ENCODE measurements at places on chromosomes 11 and 22.

- no peak for DNase-seq
Measured at GRCh38 chr11:11464555-11464954, 111.5 kb upstream of the CSNK2A3 start.

- DNase-seq, result no peak
Measured at GRCh38 chr22:46806794-46807193, 44.3 kb downstream of the TBC1D22A start.

- DNase-seq, result no peak
Measured at GRCh38 chr22:46749682-46750529, 11.9 kb upstream of the CERK start.

DNA sequence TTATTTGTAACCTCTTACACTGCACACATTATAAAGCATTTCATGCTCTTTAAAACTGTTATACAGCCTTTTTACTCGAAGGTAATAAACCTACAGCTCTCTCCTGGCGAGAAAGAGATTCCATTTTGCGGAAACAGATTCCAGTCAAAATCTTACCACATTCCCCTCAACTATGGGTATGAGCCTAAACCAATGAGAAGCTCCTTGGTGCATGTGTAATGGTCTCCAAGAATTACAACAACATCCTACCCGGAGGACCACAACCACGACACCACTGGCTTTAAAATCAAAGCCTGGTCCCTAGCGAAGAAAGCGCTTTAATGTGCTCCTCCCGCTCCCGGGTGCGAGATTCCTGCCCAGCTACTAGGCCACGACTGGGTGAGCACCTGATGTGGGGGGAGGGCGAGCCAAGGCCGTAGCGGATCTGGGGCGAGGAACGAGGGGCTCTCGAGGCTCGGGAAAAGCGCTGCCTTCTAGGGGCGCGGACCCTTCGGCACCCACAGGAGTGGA is 821 bp downstream of the CELF1 start:
- no peak for DNase-seq

DNA sequence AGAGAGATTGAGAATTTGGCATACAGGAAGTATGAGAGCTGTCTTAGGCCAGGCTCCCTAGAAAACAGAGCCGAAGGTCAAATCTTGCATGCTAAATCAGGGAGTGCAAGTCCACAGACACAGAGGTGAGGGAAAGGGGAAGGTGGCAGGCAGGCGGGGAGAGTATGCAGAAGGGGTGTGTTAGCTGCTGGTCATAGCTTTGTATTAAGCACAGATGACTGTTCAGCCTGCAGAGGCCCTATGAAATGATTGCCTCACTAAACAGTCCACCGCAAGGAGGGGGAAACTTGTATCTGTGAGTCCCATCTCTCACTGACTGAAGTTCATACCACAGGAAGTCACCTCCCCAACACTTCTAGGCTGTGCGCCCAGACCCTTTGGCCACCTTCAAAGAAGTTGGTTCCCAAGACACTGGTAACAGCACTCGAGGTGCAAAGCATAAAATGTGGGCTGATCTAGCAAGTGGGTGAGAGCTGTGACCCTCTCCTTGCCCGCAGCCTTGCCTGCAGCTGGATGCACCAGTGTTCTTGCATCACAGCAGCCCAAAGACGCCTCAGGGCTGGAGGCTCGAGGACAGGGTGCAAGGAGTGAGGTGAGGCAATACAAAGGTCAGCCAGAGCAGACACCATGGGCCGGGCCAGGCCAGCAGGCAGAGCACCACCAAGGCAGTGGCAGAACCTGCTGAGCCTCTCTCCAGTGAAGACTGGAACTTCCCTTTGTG is 115.3 kb upstream of the TBCEL start:
- no peak for DNase-seq

GRCh38 chr11:57071829-57072228 is 83.1 kb downstream of the OR5AK2 start:
- no peak for DNase-seq

GRCh38 chr11:123168241-123168640 is 26.8 kb downstream of the CLMP start:
- no peak for DNase-seq

- no peak for DNase-seq
Measured at GRCh38 chr11:8342821-8343681, 79.4 kb upstream of the LMO1 start.

DNA sequence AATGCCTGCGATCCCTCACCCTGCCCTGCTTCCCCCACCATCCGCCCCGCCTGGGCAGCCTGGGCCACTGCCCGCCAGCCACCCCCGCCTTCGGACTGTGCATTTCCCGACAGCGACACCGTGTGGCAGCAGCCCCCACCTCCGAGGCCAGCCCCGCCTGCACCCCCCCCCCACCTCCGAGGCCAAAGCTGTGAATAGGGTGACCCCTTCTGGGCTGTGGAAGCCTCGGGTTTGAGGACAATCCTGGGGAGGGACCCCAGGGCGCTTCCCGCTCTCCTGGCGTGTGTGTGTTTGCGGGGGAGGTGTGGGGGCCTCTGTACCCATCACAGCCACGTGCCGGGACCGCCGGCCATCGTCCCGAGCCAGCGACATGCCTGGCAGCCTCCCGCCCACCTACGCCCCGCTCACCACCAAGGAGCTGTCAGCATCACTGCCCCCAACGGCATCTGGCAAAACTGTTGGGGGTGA is 33.8 kb upstream of the PPARA start:
- DNase-seq, result peak; percentile 89

- no peak for DNase-seq
Measured at GRCh38 chr11:5345831-5346230, 2.5 kb upstream of the OR51B5 start.

DNA sequence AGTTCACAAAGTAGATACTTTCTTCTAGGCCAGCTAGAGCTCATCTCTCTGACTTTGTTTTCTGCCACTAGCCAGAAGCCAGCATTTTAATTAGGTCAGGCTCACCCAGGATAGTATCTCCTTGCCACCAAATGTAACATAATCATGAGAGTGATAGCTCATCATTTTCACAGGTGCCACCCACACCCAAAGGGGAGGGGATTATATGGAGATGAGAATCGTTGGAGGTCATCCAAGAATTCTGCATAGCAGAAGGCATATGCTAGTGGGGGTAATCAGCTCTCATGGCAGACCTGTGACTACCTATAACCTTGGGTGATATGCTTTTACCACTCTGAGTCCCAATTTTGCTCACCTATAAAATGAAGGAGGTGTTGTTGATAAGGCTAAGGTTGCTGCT is 523.0 kb downstream of the METTL15 start:
- no peak for DNase-seq

GRCh38 chr11:1891831-1892115 is at the start of gene PRR33:
Gene PRR33 (minus strand): TSS chr11:1891895. CDS start chr11:1890584, 1,311 bp downstream.
- DNase-seq, result no peak

DNA sequence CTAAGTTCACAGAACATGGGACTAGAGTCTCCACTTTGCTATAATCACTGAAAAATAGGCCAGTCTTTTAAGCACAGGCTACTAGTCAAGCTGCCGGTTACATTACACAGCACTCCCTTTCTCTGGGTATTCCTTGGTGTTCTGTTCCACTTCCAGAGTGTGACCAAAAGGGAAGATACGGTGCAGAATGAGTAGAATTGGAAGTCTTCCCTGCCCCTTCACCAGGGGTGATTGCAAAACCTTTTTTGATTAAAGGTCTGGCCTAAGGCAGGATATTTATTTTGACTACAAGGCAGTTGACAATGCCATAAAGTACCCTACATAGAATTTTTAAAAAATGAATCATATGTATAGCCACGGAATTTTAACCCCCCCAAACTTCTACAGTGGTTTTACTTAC is 59.6 kb upstream of the ADORA2A start:
- no peak for DNase-seq

GRCh38 chr22:40116496-40117200 is 61.1 kb upstream of the TNRC6B start:
- no peak for DNase-seq

GRCh38 chr11:30406978-30407762 is 84.3 kb downstream of the ARL14EP start:
- DNase-seq, result no peak

DNA sequence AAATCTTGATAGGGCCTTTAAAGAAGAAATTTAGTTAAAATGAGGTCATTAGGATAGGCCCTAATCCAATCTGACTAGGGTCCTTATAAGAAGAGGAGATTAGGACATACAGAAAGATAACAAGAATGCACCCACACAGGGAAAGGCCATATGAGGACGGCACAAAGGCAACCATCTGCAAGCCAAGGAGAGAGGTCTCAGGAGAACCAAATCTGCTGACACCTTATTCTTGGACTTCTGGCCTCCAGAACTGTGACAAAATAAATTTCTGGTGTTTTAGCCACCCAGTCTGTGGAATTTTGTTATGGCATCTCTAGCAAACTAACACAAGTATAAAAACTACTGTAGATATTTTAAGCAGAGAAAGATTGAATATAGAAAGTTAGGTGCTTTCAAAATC is 28.6 kb downstream of the ADM start:
- DNase-seq, result no peak

DNA sequence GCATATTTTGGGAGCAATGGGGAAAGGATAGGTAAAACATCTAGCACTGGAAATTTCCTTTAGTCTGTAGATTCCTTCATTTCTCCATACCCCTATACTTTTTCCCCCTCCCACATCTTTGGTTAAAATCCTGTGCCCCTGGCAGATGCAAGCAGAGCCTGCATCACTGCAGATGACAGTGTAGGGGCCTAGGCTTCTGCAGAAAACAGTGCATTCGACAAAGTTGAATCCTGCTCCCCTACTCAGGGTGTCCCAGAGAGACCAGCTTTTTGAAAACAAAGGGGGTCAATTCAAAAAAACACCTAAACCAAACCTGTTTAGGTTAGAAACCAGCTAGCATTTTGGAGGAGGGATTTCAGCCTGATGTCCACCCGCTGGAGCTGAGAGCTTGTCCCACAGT is 43.8 kb upstream of the BLID start:
- DNase-seq, result no peak

GRCh38 chr11:22521226-22521625 is 104.4 kb downstream of the FANCF start:
- no peak for DNase-seq

DNA sequence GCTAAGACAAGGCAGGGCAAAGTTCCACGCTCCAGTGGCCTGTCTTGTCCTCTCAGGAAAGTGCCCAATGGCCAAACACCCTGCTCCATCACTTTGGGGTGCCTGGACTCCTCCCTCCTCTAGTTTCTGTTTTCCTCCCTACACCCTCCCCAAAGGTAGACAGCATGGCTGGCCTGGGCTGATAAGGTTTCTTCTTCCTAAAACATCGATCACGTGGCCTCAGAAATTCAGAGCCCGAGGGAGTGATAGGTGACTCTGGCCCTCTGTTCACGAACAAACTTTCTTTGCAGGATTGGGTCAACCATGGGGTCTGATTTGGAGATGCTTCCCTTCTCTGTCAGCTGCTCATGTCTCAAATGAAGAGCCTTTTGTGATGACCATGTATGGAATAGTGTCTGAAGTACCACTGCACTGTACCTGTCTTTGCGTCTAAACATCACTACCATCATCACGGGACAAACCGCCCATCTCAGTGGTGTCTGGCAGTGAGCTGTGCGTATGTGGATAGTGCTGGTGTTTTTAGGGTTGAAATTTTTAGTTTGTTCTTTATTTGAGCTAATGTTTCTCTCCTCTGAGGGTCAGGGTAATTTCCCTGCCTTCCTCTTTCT is 6.1 kb downstream of the MICAL2 start:
- no peak for DNase-seq

DNA sequence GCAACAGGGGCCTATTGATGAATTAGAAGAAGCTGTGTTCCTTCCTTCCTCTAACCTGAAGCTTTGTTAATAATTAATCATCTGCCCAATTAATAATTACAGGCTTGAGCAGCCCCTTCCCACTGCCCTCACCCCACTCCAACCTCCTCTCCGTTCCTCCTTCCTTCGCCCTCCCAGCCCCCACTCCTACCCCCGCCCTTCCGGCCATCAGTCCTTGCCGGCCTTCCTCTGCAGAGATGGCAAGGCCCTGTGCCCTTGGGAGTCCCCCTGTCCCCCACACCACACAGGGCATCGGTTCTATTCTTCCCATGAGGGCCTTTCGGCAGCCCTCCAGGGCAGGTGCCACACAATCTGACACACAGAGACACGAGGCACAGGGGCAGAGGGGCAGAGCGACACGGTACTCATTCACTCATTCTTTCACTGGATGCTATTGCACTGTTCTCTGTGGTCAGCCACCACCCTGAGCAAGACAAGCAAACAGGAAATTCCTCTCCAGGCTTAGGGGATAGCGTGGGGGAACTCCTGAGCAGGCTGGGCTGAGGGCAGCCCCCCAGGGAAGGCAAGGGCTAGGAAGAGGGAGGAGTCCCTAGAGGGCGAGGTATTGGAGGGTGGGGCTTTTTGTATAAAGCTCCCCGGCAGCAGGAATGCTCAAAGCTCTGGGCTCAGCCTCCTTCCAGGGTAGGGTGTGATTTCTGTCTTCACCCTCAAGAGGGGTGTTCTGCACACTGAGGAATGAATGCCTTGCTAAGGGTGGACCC is 14.7 kb downstream of the MGAT3 start:
- DNase-seq, result no peak

GRCh38 chr11:115660030-115660805 is 156.0 kb upstream of the CADM1 start:
- no peak for DNase-seq

DNA sequence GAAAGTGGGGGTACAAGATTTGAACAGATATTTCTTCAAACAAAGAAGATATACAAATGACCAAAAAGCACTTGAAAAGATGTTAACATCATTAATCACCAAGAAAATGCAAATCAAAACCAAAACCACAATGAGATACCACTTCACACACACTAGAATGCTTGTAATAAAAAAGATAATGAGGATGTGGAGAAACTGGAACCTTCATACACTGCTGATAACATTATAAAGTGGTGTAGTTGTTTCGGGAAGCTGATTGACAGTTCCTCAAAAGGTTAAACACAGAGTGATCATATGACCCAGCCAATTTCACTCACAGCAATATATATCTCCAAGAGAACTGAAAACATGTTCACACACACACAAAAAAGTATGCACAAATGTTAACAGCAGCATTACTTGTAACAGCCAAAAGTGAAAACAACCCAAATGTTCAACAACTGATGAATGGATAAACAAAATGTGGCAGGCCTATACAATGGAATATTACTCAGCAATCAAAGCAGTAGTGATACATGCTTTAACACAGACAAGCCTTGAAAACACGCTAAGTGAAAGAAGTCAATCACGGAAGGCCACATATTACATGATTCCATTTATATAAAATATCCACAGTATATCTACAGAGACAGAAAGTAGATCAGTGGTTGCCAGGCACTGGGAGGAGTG is 15.1 kb downstream of the PITPNB start:
- no peak for DNase-seq

DNA sequence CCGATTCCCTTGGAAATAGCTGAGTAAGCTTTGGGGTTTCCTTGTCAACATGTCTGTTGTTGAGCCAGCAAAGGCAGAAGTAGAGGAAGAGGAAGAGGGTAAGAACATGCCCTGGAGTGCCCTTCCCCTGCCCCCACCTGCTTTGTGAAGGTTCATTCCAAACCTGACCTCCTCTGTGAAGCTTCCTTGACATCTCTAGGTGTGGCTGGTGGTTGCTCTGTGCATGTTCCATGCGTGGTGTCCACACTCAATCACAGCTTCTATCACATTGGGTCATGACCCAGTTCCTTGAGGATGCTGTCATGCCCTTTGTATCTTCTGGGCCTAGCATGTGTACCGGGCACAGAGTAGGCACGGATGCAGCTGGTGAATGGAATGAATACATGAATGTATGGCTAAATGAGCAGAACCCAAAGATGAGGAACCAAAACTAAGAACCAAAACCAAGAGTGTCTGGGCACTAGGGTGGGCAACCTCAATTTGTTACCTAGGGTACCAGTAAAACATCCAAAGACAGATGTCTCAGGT is 23.7 kb upstream of the FXYD6 start:
- DNase-seq, result peak; percentile 17
